Activated T-cell treated with anti-CD3 and anti-CD28 coated beads, Interleukin-2, amount 50 U/mL, for 72 hours (primary cell): ENCODE measurements at places on chromosomes 6 and 20. TPM values are rescaled to one million over a fixed set of nuclear protein-coding genes. Genes with fewer than 3 reads are reported as not detected.
A peak's percentile ranks its signal among the peaks of the same experiment; 100 is the strongest.

DNA sequence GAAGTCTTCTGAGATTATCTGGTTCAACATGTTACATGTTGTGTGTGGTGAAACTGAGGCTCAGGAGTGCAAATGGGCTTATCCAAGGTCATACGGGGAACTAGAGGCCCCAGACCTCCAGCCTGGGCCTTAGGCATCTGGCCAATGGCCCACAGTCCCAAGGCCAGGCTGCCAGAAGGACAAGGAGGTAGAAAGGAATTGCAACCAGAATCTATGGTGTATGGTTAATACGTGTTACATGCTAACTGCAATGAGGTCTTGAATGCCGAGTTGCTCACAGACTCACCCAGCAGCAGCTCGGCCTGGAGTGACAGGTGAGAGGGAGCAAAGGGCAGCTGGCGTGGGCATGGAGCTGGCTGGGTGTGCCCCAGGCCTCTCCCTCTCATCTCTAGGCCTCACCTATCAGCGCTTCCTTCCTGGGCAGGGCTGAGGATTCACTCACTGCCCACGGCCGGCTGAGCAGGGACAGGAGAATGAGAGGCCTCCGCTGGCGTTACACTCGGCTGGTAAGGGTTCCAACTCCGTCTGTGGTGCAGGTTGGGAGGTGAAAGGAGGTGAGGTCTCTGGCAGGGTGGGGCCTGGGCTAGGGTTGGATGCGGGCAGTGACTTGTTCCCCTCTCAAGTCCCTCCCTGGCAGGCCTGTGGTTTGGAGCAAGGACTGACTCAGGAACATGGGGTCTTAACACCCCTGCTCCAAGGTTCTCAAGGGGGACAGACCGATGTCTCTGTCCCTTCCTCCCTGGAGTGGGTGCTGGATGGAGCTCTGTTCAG is at the start of gene TLDC2:
TLDC2 (plus strand) TSS at position 437 of the 771 bp plus-strand sequence; CDS start at position 474, 37 bp downstream.
- no peak within 1 kb of the TSS for H3K27ac ChIP-seq
- no peaks in the 10 kb centered on the region for H3K27me3 ChIP-seq
- no peak for DNase-seq
- no peaks in the 10 kb centered on the region for H3K36me3 ChIP-seq

DNA sequence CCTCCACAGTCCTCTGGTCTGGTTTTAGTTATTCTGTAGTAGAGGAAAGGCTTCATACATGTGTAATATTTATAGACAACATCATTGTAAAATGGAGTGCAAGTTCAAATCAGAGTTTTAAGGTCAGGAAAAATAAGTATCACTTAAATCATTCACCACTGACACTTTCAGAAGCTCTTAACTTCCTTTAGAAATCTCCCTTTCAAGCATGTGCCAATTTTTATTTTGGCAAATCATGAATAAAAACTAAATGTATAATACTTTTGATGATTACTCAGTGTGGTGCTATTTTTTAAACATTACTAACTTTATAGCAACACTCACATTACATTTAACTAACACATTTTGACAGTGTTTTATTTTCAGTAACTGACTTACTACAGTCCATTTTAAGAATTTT is 112.2 kb downstream of the OGFRL1 start:
- H3K4me3 ChIP-seq = no peak overlapping the region
- H3K4me1 ChIP-seq = peaks cover 13% of the 10 kb centered on the region
- no peak overlapping the region for H3K27ac ChIP-seq
- no peak for DNase-seq
- peaks cover 27% of the 10 kb centered on the region for H3K27me3 ChIP-seq
- no peaks in the 10 kb centered on the region for H3K36me3 ChIP-seq

DNA sequence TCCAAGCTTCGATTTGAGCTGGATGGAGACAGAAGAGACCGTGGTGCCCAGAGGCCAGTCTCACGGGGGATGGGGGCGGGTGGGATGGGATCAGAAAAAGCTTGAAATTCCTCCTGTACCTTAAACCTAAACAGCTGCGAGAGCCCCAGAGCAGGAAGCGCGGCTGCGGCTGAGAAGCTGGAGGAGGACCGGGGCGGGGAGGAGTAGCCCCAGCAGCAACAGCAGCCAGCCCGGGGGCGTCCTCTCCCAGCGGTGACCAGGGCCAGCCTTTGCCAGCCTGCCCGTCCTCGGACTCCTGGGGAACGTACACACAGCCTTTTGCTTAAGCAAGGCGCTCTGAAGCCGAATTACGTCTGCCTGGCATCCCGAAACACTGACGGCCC is 17.4 kb upstream of the PRDM13 start:
- peak overlapping the region; percentile 91 for H3K4me3 ChIP-seq
- no peak for DNase-seq
- H3K4me1 ChIP-seq = peaks cover 33% of the 10 kb centered on the region
- H3K27ac ChIP-seq = no peak overlapping the region
- peaks cover 68% of the 10 kb centered on the region for H3K27me3 ChIP-seq
- H3K36me3 ChIP-seq = no peaks in the 10 kb centered on the region

DNA sequence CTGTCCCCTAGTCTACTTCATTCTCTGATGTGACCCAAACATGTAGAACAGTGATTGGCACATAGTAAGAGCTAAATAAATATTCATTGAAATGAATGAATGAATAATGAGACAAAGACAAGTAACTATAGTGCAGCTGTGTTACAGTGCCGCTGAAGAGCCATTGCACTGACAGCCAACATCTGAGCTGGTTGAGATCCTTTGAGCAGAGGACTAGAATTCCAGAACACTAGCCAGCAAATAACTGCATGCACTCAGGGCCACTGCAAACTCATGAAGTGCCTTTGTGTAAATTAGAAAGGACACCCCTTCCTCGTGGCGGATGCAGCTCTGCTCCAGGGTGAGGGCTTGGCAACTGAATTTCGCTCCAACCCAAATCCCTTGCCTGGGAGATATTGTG is 230.3 kb upstream of the CDYL start:
- H3K27ac ChIP-seq = no peak overlapping the region
- H3K27me3 ChIP-seq = peaks cover 15% of the 10 kb centered on the region
- H3K4me3 ChIP-seq = no peak overlapping the region
- no peaks in the 10 kb centered on the region for H3K4me1 ChIP-seq
- DNase-seq = no peak

- peaks cover 9% of the 10 kb centered on the region for H3K36me3 ChIP-seq
- peaks cover 7% of the 10 kb centered on the region for H3K27me3 ChIP-seq
- DNase-seq = no peak
- H3K4me3 ChIP-seq = peak overlapping the region; percentile 44
- H3K27ac ChIP-seq = peak overlapping the region; percentile 20
Observed at GRCh38 chr6:157754351-157754750, 68.7 kb upstream of the SNX9 start.

DNA sequence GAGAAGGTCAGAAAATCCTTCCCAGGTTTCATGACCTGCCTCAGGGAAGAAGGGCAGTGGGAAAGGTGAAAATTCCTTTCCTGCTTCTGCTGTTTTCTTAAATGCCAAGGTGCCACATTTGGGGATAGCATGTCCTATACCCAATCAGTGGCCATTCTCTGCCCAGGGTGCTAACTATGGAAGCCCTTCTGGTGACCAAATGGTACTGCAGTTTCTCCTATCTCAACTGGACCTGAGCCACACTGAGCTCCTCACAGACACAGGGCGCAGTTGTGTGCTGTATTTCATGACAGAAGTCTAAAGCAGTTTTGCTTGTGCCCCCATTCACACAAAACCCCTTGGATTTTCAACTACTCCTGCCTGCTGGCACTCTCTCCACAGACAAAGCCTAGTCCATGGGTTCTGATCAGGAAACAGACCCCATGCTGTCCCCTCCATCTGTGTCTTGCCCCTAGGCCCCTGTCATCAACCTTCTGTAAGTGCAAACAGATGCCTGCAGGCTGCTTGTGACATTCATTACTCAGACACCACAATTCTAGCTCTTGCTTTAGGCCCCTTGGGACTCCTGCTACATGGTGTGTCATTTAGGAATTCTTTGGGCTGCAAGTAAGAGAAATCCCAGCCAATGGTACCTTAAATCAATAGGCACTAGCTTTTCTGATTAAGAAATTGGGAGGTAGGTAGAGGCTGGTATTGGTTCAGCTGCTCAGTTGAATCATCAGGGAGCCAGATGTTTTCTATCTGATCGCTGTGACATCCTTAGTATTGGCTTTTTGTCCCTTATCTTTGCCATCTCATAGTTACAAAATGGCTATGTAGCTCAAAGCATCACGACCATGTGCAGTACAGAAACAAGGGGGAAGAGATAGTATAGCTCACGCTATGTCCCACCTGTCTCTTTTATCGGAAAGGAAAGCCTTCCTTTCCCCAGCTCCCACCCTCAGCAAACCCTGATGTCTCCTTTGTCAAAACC is 147.8 kb downstream of the CD83 start:
- H3K4me3 ChIP-seq = no peak overlapping the region
- no peak for DNase-seq
- no peaks in the 10 kb centered on the region for H3K27me3 ChIP-seq
- peaks cover 15% of the 10 kb centered on the region for H3K36me3 ChIP-seq
- no peak overlapping the region for H3K27ac ChIP-seq

TPBG gene
- 0.07 TPM for total RNA-seq

NHLRC1 gene
- 0.14 TPM for total RNA-seq
